Left forelimb (tissue), 1 donor: ENCODE measurements at places on chromosomes 3 and 15.
A peak's percentile ranks its signal among the peaks of the same experiment; 100 is the strongest.

DNA sequence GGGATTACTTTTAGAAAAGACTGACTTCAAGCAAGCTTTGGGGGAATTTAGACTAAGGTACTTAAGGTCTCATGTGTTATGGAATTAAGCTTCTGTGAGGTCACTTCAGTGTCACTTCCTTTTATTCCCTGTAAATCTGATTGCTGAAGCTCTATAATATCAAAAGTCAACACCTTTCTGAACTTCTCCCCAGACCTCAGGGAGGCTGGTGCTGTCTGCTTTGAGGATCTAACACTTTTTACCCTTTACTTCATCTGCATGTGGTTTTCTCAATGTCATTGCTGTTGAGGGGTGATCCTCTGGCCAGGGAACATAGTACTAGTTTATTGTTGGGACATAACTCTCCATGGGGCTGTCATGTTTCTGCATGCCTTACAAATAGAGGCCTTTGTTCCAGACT, 41.8 kb upstream of the RASGRF1 start:
- DNase-seq: no peak

DNA sequence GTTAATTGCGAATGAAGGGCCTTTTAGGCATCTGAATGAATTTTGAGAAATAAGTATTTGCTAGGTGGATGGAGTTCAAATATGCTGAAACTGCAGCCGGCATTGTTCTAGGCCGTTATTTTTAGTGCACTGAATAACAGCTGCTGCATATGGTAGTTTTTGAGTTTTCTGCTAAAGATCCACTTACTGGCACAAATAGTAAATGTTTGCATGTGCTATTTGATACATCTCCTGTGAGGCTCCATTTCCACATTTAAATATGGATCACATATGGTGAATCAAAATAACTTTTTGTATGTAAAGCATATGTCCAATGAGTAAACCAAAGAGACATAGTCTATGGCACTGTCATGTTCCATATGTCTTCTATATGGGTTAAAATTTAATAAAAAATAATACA, 56.7 kb upstream of the CNTN4 start:
- DNase-seq: no peak

DNA sequence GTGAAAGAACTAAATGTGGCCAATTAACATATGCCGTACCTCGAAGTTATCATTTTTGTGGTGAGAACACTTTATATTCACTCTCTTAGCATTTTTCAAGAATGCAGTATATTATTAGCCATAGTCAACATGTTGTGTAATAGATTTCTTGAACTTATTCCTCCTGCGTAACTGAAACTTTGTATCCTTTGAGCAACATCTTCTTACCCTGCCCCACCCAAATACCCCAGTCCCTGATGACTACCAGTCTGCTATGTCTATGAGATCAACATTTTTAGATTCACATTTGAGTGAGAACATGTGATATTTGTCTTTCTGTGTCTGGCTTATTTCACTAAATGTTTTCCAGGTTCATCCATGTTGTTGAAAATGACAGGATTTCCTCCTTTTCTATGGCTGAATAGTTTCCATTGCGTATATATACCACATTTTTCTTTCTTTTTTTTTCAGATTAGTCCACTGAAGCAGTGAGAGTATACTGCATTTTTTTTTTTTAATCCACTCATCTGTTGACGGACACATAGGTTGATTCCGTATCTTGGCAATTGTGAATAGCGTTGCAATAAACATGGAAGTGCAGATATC, 12.7 kb upstream of the KBTBD8 start:
- DNase-seq: no peak

DNA sequence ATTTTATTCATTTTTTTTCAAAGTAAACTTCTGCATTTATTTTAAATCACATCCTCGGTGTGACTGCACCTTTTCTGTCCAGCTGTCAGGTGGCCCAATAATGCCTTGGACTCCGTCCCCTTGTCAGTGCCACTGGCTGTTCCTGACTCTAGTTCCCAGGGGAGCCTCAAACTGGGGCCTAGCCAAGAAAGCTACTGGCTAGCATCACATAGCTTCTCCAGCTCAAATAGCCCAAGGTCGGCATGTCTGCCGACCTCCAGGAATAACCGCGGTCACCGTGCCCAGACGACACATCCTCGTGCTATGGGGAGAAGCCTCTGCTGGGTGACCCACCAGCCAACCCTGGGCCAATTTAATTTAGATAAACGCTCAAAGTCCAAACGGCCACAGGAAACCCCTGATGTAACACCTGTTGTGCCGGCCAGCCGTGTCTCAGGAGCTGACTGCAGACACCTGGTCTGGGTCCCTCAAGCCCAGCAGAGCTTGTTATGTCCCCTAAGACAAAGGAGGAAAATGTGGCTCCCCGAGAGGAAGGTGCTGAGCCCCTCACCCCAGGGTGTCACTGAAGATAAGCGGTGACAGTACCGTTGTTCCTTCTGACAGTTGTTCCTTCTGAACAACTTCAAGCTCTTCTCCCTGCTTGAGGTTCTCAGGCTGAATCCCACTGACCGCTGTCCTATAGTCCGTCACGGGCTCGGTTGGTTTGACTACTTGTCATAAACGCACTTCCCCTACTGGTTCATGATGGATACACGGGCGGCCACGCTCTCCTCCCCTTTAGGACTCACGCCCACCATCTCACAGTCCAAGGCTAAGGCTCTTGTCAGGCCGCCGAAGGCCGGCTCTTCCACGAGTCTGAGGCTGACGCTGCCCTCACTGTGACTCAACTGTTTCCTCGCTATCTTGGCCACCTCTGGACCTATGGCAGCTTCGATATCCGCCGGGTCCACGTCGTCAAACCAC, 126.2 kb downstream of the KLF13 start:
- DNase-seq: peak; percentile 54

GRCh38 chr15:57522148-57522547, 69.6 kb upstream of the MYZAP start:
- no peak for DNase-seq

DNA sequence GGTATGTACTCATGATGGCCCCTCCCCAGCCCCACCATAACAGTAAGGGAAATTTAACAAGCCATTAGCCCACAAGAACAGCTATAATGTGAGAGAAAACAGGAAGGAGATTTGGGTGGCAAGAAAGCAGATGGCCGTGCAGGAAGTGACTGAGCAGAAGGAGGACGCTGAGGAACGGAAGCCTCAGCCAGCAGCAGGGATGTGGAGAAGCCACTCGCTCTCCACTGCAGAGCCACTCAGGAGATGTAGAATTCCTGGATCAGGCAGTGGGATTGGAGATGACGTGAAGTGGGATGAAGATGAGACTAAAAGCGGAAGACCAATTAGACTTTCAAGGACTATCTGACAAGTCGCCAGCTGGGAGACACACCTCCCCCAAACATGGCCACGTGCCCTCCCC, 31.2 kb downstream of the PRR23E start:
- no peak for DNase-seq

GRCh38 chr15:69807721-69808120, 290.0 kb downstream of the TLE3 start:
- DNase-seq: no peak

DNA sequence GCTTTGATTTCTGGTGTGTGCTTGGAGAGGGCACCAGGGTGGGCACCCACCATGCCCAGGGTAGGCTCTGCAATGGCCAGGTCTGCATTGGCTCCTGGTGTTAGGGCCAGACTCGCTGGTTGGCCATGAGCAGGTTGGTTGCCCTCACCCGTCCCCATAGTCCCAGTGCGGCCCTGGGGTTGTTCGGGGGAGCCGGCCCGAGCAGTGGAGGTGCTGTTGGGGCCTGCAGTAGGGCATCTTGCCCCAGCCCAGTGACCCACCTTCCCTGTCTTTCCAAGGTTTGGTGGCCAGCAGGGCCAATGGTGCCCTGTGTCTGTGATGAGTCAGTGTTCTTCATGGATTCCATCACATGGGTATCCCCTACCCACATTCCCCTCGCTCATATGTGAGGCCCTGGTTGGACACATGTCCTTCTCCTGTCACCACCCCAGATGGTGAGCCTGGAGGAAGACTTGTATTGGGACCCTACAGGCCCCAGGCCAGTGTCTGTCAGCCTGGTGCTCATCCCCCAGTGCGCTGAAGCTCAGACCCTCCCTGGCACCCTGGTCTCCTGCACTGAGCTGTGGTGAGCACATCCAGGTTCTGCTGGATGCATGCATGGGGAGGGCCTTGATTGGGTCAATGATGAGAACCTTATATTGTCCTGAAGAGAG, 190.1 kb downstream of the UBE3A start:
- peak; percentile 44 for DNase-seq

GRCh38 chr15:73737535-73737934, 15.6 kb downstream of the INSYN1 start:
- DNase-seq: no peak

DNA sequence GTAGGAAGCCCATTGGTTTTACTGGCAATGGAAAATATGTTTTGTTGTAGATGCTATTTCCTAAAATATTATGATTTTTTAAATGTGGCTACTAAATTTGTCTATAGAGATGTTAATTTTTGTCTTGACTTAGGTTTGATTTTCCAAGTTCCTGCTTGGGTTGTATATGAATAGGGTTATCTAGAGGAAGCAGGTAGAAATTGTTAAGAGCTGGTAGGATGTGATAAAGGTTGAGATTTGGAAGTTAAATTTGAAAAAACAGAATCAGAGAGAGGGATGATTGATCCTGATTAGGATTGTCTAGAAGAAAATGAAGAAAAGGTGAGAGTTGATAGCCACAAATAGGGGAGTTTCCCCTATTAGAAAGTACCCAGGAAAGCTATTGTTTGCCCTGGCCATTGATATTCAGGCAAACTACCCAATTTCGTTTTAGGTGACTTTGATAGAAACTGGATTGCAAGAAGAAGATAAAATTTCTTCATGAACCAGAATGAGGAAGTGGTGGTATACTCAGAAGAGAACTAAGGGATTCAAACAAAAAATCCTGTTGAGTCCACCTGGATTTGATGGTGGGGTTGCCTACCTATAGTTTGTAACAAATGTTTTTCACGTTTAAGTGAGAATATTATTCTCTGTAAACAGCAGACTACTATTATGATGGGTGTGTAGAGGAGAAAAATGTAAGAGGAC, 91.2 kb upstream of the PHLDB2 start:
- no peak for DNase-seq

DNA sequence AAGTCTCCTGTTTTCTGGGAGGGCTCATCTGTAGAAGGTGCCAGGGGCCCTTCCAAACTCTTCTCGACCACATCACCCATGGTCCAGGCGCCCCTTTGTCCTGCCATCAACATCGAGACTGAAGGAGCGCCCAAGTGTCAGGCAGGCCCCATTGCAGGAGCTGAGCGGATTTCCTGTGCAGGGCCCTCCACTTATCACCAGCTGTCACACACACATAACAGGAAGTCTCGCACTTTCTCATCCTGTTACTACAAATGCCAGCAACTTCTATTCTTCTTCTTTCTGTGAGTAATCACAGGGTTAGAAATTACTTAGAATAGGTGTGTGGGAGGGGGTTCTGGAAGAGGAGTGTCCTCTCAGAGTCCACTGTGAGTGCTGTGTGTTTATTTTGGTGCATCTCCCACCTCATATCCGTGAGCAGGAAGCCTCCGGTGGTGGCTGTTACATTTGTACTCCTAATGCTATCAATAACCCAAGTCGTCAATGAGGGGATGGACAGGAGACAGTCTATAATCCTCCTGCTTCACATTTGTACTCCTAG, at the start of gene KLHL6:
Gene KLHL6 (minus strand): TSS at position 166 of the 541 bp plus-strand sequence. CDS start 53 bp downstream, at position 113.
- DNase-seq: no peak

- DNase-seq: no peak
These were observed 36.2 kb downstream of the LEKR1 start for GRCh38 chr3:156862338-156862737.

- no peak for DNase-seq
These were observed 64.6 kb downstream of the CYP11A1 start for GRCh38 chr15:74302821-74303359.

- DNase-seq: no peak
These were observed 211.9 kb downstream of the CBLB start for GRCh38 chr3:105656651-105657504.

DNA sequence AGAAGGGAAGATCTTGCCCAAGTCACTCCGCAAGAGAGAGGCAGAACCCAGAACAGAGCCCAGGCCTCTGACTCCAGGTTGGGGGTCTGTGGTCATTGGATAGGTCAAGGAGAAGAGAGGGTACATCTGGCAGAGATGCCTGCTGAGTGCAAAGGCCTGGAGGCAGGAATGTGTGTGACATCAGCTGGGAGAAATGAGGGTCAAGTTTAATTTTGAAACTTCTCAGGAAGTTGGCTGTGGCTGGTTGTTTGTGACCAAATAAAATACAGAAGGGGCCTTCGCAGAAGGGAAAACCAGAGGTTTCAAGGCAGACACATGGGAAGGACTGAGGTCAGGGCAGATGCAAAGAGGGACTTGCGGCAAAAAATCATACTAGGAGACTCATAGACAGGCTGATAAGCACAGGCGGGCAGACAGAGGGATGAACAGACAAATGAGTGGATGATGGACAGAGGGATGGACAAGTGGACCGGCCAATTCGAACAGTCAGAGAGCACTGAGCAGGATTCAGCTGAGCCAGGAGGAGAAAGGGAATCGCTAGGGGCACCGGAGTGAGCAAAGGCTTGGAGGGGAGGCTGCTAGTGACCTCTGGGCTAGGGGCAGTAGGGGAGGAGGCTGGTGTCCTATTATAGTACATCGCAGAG, 28.8 kb upstream of the CACNA2D2 start:
- no peak for DNase-seq

DNA sequence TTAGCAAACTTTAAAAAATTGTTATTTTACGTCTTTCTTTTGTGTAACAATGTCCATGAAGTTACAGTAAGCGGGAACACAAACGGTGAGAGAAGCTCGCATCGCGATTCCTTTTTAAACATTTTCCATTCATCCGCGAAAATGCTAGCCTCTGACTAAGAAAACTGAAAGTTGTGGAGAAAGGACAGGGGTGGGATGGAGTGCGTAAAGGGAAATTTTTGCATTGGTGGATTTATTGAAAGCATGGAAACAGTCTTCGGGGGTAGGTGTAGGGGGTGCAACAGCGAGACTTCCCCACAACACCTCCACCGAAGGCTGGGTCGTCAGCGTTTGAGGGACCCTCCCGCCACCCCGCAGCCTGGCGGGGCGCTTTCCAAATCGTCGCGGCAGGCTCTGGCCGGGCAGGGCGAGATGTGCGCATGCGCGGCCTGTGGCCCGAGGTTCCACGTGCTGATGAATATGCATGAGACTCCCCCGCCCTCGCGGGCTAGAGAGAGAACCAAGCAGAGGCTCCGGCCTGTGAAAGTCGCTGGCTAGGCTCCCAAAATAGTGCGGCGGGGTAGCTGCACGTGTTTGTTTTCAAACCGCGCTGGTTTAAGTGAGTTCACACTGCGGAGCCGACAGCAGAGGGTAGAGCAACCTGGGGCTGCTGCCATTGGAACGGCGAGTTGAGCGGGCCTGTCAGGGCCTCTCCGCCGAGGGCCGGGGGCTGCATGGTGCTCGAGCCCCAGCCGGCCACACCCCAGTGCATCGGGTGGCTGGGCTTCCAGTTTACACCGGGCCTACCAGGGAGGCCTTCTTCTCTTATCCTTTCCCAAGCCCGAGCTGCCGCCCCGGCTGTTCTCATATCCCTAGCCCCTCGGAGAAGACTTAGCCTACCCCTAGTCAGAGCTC, 9.9 kb downstream of the ZIC1 start:
- peak; percentile 87 for DNase-seq
